ENCODE measurements at places on chromosomes 16 and 17.

GRCh38 chr17:50075446-50076032 lies 19.6 kb upstream of the PDK2 start:
- H3K4me1 ChIP-seq = no peaks in the 10 kb centered on the region
- peaks cover 92% of the 10 kb centered on the region for H3K36me3 ChIP-seq
- H3K27ac ChIP-seq = no peak overlapping the region
- no peaks in the 10 kb centered on the region for H3K27me3 ChIP-seq
- DNase-seq = no peak

DNA sequence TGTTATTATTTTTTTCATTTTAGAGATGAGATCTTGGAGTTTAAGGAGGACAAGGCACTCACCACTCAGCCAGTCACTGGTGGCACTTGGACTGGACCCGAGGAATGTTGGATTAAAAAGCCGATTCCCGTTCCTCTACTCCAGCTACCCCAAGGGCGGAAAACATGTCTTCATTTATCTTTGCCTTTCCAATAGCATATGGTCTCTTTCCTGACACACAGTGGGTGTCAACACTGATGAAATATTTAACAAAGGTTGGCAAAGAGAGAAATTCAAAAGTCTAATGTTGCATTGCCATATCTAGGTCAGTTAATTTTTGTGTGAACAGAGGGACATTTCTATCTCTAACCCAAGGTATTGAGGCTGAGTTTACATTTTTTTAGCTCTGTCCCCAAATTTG lies 459.7 kb downstream of the RBFOX1 start:
- no peak for DNase-seq
- no peaks in the 10 kb centered on the region for H3K36me3 ChIP-seq
- no peaks in the 10 kb centered on the region for H3K4me1 ChIP-seq
- no peaks in the 10 kb centered on the region for H3K27me3 ChIP-seq
- no peak overlapping the region for H3K4me3 ChIP-seq

- DNase-seq = no peak
- H3K27me3 ChIP-seq = no peaks in the 10 kb centered on the region
- peaks cover 70% of the 10 kb centered on the region for H3K4me1 ChIP-seq
- H3K4me3 ChIP-seq = no peak overlapping the region
- no peak overlapping the region for H3K27ac ChIP-seq
- H3K36me3 ChIP-seq = no peaks in the 10 kb centered on the region
Observed at GRCh38 chr17:73302189-73302588, 9.6 kb downstream of the CDC42EP4 start.

- no peak overlapping the region for H3K27ac ChIP-seq
- H3K27me3 ChIP-seq = no peaks in the 10 kb centered on the region
- no peaks in the 10 kb centered on the region for H3K4me1 ChIP-seq
- no peak overlapping the region for H3K4me3 ChIP-seq
Observed at GRCh38 chr16:59459806-59460205, 725.7 kb upstream of the GOT2 start.

GRCh38 chr16:8565498-8565897 lies 24.8 kb downstream of the TMEM114 start:
- DNase-seq = no peak
- no peaks in the 10 kb centered on the region for H3K36me3 ChIP-seq
- H3K4me3 ChIP-seq = no peak overlapping the region
- H3K27me3 ChIP-seq = peaks cover 19% of the 10 kb centered on the region
- no peaks in the 10 kb centered on the region for H3K4me1 ChIP-seq

- no peak overlapping the region for H3K4me3 ChIP-seq
- H3K27me3 ChIP-seq = peaks cover 4% of the 10 kb centered on the region
- DNase-seq = no peak
- H3K27ac ChIP-seq = no peak overlapping the region
Observed at GRCh38 chr17:31416503-31416923, 25.0 kb downstream of the RAB11FIP4 start.

- peaks cover 5% of the 10 kb centered on the region for H3K27me3 ChIP-seq
- H3K36me3 ChIP-seq = no peaks in the 10 kb centered on the region
- no peak overlapping the region for H3K27ac ChIP-seq
- DNase-seq = no peak
- no peak overlapping the region for H3K4me3 ChIP-seq
- H3K4me1 ChIP-seq = peaks cover 6% of the 10 kb centered on the region
Observed at GRCh38 chr16:56551796-56552738, 12.8 kb upstream of the MT4 start.

GRCh38 chr17:45160447-45161287 lies 1.0 kb upstream of the HEXIM2 start:
- peak; percentile 88 for DNase-seq
- H3K4me3 ChIP-seq = peak overlapping the region; percentile 88
- H3K36me3 ChIP-seq = no peaks in the 10 kb centered on the region
- peaks cover 40% of the 10 kb centered on the region for H3K4me1 ChIP-seq
- H3K27me3 ChIP-seq = no peaks in the 10 kb centered on the region

- H3K4me1 ChIP-seq = no peaks in the 10 kb centered on the region
- H3K4me3 ChIP-seq = no peak overlapping the region
- H3K27ac ChIP-seq = no peak overlapping the region
- H3K36me3 ChIP-seq = no peaks in the 10 kb centered on the region
Observed at GRCh38 chr16:82585675-82586074, 41.1 kb upstream of the CDH13 start.

DNA sequence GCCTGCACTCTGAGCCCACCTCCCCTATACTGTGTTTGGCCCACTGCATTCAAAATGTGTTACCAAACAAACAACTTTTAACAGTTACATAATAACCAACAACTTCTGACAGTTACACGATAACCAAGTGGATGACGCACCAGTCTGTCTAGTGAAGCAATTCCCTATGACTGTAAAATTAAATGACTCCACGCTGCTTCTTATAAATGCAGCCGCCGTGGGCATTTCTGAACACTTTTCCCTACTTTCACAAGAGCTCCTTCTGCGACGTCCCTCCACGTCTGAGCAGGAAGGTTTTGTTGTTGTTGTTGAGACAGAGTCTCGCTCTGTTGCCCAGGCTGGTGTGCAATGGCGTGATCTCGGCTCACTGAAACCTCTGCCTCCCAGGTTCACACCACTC lies 27.6 kb downstream of the ZNF276 start:
- no peaks in the 10 kb centered on the region for H3K36me3 ChIP-seq
- H3K27me3 ChIP-seq = no peaks in the 10 kb centered on the region
- no peak overlapping the region for H3K27ac ChIP-seq
- no peak for DNase-seq

DNA sequence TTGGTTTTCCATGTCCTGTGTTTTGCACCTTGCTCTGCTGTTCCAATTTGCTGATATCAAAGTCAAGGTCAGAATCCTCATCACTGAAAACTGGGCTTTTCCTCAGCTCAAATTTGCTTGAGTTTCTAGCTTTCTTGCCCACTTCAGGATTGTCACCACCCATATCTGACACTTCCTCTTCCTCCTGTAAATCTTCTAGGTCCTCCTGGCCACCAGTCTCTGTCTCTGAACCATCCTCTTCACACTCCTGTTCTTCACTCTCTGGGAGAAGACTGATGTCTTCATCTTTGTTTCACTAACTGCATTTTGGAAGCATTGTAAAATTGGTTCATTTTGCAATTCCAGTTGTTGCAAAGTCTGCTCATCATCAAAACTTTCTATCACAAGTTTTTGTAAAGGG lies 63.4 kb upstream of the RBL2 start:
- no peaks in the 10 kb centered on the region for H3K4me1 ChIP-seq
- DNase-seq = no peak
- H3K36me3 ChIP-seq = no peaks in the 10 kb centered on the region
- no peak overlapping the region for H3K27ac ChIP-seq
- peaks cover 11% of the 10 kb centered on the region for H3K27me3 ChIP-seq

- peaks cover 36% of the 10 kb centered on the region for H3K36me3 ChIP-seq
- H3K4me1 ChIP-seq = peaks cover 5% of the 10 kb centered on the region
- no peaks in the 10 kb centered on the region for H3K27me3 ChIP-seq
- no peak overlapping the region for H3K27ac ChIP-seq
Observed at GRCh38 chr17:37480427-37480826, 9.3 kb upstream of the DUSP14 start.

- peak; percentile 47 for DNase-seq
- H3K4me1 ChIP-seq = peaks cover 10% of the 10 kb centered on the region
- no peak overlapping the region for H3K4me3 ChIP-seq
- peaks cover 12% of the 10 kb centered on the region for H3K36me3 ChIP-seq
Observed at GRCh38 chr17:82832411-82832810, 7.4 kb downstream of the ZNF750 start.

GRCh38 chr17:57557834-57558681 lies 187.0 kb downstream of the CCDC182 start:
- no peaks in the 10 kb centered on the region for H3K36me3 ChIP-seq
- no peaks in the 10 kb centered on the region for H3K27me3 ChIP-seq
- DNase-seq = no peak
- H3K4me1 ChIP-seq = peaks cover 7% of the 10 kb centered on the region

GRCh38 chr16:88672776-88673175 lies 9.9 kb upstream of the MVD start:
- no peaks in the 10 kb centered on the region for H3K27me3 ChIP-seq
- H3K36me3 ChIP-seq = no peaks in the 10 kb centered on the region
- no peak overlapping the region for H3K4me3 ChIP-seq
- no peaks in the 10 kb centered on the region for H3K4me1 ChIP-seq

DNA sequence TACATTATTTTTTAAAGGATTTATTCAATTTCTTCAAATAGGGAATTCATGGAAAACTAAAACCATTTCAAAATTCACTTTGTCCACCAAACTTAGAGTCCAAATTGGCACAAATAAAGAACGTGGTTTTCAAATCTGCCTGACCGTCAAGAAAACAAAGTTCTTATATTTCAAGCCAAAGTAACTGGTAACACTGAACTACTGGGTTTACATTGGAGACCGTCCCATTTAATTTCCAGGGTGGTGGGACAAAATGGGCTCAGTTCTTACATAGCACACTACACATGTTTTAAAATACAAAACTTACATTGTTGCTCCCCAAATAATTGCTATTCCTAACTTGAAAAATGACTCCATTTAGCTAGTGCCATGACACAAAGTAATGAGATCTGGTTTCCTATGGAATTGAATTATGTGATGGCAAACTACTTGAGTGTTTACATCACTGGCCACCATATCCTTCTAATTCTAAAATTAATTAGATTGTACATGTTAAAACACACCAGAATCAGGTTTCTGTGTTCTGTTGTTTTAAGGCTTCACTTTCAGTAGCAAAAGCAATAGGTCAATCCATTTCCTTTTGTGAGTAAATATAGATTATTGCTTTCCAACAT lies 6.5 kb downstream of the PSME3IP1 start:
- H3K27ac ChIP-seq = no peak overlapping the region
- no peak overlapping the region for H3K4me3 ChIP-seq
- H3K27me3 ChIP-seq = no peaks in the 10 kb centered on the region
- peaks cover 3% of the 10 kb centered on the region for H3K36me3 ChIP-seq

Data from upper lobe of right lung (tissue), 1 donor.